Kidney epithelial cell (primary cell): ENCODE measurements at places on chromosomes 16 and 17. TPM values are rescaled to one million over a fixed set of nuclear protein-coding genes. Genes with fewer than 3 reads are reported as not detected.

The NPIPB13 gene
- total RNA-seq = 0.46 and 0.55 TPM in 2 replicates

The LRRC46 gene
- 0.38 and 0.41 TPM in 2 replicates for total RNA-seq

The RNF43 gene
- 0.75 and 2.3 TPM in 2 replicates for total RNA-seq

The TBC1D3H gene
- total RNA-seq = not detected in 2 replicates

The TEX19 gene
- not detected in 2 replicates for total RNA-seq

The PTX4 gene
- total RNA-seq = not detected in 2 replicates
